ENCODE measurements at places on chromosomes 2 and 18.

- DNase-seq, result no peak
Measured at GRCh38 chr18:56907771-56908170, 239.1 kb upstream of the BOD1L2 start.

GRCh38 chr18:5704847-5705246, 161.1 kb upstream of the EPB41L3 start:
- no peak for DNase-seq

GRCh38 chr2:170816504-170817092, at the start of gene GAD1:
Gene GAD1 (plus strand): TSS chr2:170816887. CDS start chr2:170818592, 1,705 bp downstream.
- DNase-seq, result no peak

DNA sequence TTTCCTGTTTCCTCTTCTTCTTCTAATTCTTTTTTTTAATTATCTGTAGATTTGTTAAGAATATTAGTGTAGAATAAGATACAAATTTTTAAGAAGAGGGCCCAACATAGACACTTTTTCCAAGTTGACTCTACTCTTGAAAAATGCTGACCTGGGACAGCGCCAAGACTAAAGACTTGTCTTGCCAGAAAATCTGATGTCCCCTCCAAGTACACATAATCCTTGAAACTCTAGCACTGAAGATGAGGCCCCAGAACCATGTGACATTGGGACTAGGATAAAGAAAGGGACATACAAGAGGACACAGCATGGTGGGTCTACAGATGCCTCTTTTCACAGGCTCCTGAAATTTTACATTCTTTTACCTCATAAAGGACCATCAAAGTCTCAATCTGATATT, 271.6 kb upstream of the SESTD1 start:
- no peak for DNase-seq

DNA sequence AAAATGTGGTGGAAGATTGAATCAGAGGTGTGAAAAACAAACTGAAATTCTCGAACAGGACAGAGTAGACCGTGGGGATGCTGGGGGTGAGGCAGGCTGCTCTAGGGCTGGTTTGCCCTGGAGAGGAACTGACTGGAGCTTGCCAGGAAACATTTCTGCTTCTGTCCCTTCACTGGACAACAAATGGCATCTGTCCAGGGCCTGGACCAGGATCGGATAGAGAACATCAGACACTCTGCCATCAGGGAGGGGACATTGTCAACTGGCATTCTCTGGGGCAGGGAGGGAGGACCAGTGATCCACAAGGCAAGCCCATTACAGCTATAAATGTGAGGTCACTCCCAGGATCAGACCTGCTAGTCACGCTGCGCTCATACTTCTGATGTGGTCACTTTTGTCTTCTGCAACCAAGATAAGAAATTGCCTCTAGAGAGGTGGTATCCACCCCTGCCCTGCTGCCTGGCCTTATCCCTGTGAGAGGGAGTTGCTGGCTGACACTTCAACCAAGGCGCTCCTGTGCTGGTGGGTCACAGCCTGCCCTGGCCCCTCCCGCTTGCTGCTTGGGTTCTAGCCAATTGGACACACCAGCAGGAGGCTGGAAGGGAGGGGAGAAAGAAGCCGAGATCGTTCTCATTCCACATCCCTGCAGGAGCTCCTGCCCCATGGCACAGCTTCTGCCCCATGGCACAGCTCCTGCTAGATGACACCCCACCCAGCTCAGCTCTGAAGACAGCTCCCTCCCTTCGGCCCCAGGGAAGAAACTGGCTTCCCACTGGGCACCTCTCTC, 8.7 kb downstream of the NPPC start:
- DNase-seq, result no peak

DNA sequence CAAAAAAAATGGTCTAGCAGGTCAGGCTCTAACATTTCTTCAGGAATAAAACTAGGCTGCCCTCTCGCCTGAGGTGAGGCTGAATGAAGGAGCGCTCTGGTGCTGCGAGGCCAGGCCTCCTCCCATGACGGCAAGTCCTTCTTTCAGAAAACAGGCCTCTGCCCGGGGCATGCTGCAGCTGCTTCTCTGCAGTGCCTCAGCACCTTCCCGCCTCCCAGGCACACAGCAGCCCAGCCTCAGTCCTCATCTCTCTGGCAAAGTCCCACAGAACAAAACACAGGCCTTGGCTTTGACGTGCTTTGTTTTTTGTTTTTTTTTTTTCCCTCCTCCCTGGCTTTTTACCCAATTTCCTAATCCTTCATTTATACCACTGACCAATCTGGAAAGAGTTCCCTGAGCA, 74.8 kb downstream of the BCL11A start:
- no peak for DNase-seq

DNA sequence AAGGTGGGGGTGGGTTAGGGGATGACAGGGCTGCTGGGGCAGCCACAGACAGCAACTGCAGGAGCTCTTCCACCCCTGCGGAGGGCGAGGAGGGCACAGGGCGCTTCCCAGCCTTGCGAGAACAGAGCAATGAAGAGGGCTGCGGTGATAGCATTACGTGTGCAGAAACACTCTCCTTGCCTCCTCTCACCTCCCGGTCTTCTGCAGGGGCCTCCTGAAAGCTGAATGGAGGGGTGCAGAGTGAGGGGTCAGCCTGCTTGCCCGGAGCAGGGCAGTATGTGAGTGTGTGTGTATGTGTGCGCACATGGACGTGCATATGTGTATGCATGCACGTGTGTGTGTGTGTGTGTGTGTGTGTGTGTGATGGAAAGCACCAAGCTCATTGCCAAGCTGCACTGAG, 29.5 kb upstream of the IL1R2 start:
- DNase-seq, result no peak

GRCh38 chr2:4900861-4901770, 791.1 kb upstream of the SOX11 start:
- DNase-seq, result no peak

- DNase-seq, result no peak
Measured at GRCh38 chr2:170298115-170298514, 120.2 kb downstream of the MYO3B start.

GRCh38 chr18:11310476-11311086, 161.2 kb upstream of the PIEZO2 start:
- DNase-seq, result no peak

GRCh38 chr2:221064880-221065279, 507.2 kb downstream of the EPHA4 start:
- no peak for DNase-seq

DNA sequence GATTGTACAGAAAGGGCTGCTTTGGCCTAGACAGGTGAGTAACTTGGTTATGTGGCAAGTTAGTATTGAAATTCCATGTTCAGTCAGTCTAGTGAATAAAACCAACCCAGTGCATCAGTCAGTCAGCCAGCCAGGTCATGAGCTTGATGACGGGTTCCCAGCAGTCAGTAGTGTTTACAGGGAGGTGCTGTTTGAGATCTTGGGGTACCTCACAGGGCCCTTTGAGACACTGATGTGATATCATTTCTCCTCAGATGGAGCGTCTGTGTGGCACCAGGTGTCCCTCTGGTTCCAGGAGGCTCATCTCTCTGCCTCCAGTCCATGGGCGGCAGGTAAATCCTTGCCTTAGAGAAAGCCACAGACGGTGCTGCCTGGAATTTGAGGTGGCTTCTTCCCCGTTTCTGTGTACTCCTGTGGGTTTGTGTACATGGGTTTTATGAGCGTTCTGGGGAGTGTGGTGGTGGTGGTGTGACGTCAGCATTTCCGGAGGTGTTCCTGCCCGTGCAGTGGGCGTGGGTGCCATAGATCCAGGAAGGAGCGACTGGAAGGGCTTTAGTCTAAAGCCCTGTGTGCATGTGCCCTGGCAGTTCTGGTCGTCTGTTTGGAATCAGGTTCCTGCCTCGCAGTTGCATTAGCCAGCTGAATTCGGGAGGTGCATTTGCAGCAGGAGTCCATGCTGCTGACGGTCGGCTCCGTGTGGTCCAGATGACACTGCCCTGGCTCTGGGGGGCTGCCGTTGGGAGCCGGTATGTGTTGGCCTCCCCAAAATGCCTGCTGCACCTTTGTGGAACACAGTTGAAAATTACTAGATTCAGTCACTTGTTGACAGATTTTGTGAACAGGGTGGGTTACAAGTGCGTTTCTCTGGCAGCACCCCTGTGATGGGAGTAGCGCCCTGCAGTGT, 2.1 kb downstream of the CTDP1 start:
- DNase-seq, result no peak

GRCh38 chr18:50115095-50115494, 79.9 kb downstream of the MYO5B start:
- no peak for DNase-seq

GRCh38 chr2:181058378-181059269, 78.2 kb downstream of the UBE2E3 start:
- no peak for DNase-seq

DNA sequence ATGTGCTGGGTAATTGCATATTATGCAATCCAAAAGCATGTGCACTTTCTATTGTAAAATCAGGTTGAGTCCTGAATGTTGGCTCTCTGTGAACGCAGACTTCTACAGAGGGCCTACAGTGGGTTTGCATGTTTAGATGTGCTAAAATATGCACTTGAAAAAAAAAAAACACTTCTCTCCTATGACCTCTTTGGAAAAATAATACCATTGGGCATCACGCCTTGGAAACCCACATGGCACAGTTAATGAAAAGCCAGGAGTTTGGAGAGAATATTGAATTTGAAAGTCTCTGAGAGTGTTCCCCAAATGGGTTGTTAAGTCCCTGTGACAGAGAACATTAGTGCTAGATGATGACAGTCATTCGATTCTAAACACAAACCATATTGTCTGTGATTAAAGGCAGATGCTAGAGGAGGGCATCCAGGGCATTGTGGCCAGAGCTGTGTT, 710.4 kb upstream of the PIK3C3 start:
- no peak for DNase-seq

DNA sequence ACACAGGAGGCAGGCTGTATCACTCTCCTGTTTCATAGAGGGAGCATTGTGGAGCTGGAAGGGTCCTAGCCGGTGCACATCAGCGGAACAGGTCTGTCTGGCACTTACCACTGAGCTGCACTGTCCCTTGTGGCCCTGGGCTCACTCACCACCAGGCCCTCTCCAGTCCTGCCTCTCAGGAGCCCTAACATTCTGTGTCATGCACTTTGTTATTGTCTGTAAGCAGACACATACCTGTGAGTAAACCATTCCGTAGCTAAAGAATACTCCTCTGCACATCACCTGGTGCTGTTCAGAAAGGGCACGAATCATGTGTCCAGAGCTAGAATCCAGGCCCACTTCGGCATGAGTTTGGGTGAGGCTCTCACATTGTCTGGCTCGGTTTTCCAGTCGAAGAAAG, 93.6 kb downstream of the CRIM1 start:
- DNase-seq, result no peak

- no peak for DNase-seq
Measured at GRCh38 chr2:24917086-24917485, 3.0 kb downstream of the ADCY3 start.

- DNase-seq, result peak; percentile 79
Measured at GRCh38 chr2:240916571-240917008, 10.5 kb downstream of the CROCC2 start.

DNA sequence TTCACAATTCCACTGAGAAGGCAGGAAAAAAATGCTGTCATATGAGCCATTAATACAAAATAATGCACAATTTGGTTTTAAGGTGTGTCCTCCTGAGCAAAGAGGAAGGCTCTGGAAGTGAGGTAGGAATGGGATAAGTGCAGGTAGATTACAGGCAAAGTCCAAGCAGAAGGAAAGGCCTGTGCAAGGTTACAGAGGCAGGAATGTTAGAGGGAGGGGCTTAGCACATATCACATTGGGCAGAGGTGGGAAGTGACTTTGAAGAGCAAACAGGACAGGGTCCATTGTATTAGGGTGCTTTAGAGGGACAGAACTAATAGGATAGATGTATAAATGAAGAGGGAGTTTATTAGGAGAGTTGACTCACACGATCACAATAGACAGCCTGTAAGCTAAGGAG, 14.7 kb upstream of the CLIP4 start:
- no peak for DNase-seq

- DNase-seq, result no peak
Measured at GRCh38 chr2:99660616-99661406, 171.0 kb upstream of the REV1 start.

DNA sequence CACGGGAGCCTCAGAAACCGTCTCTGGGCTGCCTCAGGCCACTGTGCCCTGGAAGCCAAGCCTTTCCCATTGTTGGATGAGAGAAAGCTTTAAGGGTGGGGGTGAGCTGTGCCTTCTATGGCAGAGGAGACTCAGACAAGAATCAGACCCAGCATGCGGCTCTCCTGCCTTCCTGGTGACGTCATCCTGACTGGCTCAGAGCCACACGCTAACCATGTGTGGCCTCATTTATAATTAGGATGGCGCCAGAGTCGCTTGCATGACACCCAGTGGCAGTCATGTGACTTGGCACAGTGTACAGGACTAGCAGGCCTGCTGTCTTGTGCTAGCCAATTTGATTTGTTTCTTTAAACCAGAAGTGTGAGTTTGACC, 99.1 kb downstream of the SH3BP4 start:
- peak; percentile 56 for DNase-seq

DNA sequence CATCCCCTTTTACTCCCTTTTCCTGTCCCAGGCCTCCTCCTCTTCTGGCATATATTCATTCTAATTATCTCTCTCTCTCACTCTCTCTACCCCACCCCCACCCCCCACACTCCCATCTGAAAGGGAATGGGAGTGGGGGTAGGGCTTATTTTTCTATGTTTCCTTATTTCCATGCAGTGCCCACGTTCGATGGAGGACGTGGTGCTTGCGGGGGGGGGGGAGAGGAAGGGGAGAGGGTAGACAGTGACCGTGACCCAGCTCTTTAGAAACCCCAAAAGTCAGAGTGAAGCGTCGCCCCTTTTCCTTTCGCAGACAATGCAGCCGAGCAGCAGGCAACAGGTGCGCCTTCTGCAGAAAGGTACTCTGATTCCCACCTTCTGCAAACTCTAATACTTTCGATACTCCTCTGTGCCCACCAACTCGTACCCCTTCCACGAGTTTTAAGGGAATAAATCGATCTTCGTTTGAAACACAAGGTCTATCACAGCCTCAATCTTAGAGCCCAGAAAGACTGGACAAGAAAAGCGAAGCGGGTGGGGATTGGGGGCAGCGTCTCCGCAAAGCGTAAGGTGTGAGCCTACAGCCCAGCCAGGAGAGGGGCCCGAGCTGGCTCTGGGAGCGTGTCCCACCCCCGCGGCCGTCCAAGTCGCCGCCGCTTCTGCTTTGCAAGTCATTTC, 891 bp upstream of the NR4A2 start:
- DNase-seq, result no peak

DNA sequence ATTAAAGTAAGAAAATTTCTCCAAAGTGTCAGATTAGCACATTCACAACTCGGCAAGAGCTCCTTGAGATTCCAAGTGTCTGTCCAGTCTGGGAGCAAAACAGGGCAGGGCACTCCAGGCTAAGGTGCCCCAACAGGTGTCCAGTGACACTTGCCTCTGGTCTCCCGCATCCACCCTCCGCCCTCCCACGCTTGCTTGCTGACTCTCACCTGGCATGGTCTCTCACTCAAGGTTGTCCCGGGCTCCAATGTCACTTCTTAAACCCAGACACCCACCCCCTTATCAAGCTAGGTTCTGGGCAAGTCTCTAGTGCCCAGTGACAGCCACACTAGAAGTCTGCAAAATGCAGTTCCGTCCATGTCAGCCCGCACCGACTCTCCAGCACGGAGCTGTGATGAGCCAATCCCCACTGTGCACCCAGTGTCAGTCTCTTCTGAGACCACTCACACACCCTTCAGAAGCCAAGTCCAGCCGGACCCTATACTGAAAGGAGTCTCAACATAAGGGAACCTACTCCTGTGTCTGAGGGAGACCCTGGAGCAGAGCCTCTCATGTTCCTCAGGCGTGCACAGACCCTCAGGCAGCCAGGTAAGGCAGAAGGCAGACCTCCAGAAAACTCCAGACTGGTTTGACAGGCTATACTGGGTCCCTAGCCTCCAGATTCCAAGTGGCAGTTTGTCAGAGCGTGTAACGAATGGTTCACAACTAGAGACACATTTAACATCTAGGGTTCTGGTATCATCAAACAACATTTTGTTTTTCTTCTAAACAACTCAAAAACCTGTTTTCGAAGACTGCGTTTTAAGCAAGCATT, 45.6 kb downstream of the HDLBP start:
- DNase-seq, result no peak

- no peak for DNase-seq
Measured at GRCh38 chr2:71937396-71937795, 210.3 kb downstream of the CYP26B1 start.

All from smooth muscle cell of the brain vasculature (primary cell).